ENCODE measurements at places on chromosomes 13 and 19.
A peak's percentile ranks its signal among the peaks of the same experiment; 100 is the strongest.

DNA sequence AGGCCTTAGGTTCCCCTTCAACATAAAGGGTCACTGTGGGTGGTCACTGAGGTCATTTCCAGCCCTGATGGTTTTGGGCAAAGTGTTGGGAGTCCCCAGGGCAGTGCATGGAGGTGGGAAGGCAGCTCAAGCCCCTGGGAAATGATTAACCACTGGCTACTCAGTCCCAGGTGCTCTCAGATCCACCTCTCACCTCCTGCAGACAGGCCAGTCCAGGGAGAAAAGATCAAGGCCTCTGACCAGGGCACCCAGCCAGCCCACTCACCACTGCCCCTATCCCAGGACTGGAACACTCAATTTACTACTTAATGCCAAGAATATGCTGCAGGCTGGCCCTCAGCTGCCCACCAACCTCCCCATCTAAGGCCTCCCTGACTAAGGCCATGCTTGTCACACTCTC, 1307.9 kb downstream of the UQCRFS1 start:
- no peak for DNase-seq

GRCh38 chr19:15869109-15869555, 28.7 kb downstream of the CYP4F2 start:
- DNase-seq: peak; percentile 63

DNA sequence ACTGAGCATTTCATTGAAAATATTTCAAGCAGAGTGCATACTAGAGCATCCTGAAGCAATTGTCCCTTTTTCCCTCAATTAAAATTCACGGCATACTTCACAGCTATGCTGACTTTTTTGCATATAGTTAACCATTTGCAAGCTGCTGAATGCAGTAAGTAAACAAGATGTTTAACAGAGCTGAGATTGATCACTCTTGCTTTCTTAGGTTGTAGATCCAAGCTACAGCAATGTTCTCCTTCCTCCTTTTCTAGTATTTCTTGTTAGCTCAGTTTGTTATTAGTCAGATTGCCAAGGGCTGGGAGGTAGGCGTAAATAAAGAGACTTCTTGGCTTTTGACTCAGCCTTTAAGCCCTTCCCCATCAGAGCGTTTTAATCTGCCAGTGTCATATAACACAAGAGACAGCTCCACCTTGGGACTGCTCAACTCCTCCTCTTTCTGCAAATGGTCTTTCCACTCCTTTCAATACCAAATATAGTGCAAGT, at the start of gene SLITRK6:
SLITRK6 (minus strand) TSS at position 323 of the 486 bp plus-strand sequence. CDS start 2,911 bp downstream, outside the sequence.
- DNase-seq: peak; percentile 32

- no peak for DNase-seq
Observed at GRCh38 chr13:53856573-53857195, 828.1 kb downstream of the OLFM4 start.

- DNase-seq: no peak
Observed at GRCh38 chr19:31562966-31563612, 213.9 kb upstream of the TSHZ3 start.

GRCh38 chr19:10306327-10306726, 3.3 kb downstream of the ZGLP1 start:
- no peak for DNase-seq

GRCh38 chr19:35295792-35296462, 4.0 kb downstream of the MAG start:
- DNase-seq: no peak

- no peak for DNase-seq
Observed at GRCh38 chr13:49561062-49561410, 24.3 kb downstream of the RCBTB1 start.

GRCh38 chr13:45055902-45056648, 64.2 kb upstream of the GTF2F2 start:
- peak; percentile 35 for DNase-seq

DNA sequence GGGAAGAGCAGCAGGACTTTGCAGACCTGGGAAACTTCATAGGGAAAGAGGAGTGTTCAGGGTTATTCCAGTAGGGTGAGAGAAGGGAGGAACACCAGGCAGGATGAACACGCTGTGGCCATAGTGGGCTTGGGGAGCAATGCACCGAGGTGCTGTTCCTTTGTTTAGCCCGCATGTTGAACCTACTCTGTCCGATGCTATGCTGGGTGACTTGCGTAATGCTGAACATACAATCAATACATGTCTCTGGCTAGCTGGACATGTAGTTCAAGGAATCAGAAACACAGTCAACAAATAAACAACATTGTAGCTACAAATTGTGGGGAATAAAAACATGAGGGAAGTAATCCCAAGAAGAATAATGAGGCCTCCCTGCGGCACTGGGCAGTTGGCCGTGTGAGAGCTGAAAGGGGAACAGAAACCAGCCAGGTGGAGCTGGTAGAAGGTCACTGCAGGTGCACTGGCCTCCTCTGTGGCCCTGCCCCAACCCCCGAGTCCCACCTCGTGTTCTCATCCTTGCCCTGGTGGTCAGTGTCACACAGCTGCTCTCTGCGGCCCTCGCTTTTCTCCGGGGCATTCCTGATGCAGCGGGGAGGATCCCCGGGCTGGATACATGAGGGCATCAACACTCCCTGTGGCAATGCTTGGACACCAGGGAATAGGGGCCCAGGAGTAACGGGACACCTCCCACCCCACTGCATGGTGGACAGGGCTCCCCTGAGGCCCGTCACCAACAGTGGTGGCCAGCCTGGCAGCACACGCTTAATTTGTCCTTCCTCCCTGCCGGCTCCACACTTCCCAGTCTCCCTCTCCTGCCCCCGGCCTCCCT, 36.9 kb upstream of the TUBGCP3 start:
- DNase-seq: no peak

GRCh38 chr19:49110567-49110966, 3.6 kb upstream of the LIN7B start:
- DNase-seq: peak; percentile 56

- DNase-seq: no peak
Observed at GRCh38 chr19:41774515-41774980, 19.2 kb downstream of the CEACAM6 start.

DNA sequence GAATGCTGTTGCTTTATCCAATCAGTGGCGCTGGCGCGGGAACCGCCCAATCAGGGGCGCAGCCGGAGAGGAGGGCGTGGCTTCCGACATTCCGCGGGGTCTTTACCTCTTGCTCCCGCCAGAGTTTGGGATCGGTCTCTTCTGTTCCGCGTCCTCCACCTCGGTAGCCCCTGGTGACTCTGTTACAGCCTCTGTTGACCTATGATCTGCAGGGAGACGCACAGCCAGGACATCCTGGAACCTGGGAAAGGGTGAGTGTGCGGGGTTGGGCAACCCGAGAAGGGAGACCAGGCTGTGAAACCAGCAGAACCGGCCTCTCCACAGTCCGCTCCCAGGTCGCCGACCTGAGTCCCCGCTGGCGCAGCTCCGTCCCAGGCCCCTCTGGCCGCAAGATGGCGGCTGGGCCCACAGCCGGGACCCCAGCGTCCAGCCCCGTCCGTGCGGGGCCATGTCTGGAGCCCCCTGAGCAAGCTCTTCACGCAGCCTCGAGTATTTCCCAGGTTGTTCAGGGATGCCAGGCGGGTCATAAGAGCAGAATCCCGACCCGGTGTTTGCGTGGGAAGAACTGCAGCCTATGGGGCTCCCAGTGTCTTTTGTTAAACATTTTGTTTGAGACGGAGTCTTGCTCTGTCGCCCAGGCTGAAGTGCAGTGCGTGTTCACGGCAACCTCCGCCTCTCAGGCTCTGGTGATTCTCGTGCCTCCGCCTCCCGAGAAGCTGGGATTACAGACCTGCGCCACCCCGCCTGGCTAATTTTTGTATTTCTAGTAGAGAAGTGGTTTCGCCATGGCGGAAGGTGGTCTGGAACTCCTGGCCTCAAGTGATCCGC, 4.4 kb upstream of the ZNF681 start:
- peak; percentile 81 for DNase-seq

DNA sequence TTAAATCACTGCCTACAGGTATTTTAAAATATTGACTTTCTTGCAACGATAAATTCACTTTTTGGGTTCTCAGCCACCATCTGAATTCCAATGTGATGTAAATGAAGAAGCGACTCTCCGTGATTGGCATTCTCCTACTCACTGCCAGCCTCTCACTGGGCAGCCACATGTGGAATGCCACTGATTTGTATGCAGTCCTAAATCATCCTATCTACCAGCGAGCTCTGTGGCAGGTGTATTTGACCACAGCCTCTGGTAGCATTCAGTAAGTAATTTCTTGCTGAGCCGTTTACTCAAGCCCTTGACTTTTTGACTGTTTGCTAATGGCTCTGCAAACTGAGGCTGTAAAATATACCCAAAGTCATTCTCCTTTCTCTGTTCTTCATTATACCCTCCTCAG, 559.0 kb upstream of the SLC10A2 start:
- DNase-seq: no peak

GRCh38 chr13:30148171-30148754, 159.1 kb downstream of the KATNAL1 start:
- DNase-seq: no peak

- peak; percentile 37 for DNase-seq
Observed at GRCh38 chr19:32651729-32652140, 23.2 kb downstream of the ANKRD27 start.

DNA sequence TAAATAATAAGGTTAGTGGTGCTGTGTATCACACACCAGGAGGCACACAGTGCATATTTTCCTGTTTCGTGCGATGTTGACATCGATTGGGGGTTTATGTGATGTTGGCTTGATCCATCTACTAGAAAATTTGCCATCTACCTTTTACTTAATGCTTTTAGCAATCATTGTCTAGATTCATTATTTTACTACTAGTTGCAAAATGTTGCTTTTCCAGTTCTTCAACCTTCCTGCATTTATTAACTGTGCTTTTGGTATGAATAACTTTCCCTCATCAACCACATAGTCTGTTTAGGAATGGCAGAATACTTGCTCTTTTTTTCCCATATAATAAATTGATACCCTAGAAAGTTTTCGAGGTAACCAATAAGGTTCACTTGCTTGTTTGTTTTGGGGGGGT, 17.5 kb downstream of the C13orf42 start:
- no peak for DNase-seq

DNA sequence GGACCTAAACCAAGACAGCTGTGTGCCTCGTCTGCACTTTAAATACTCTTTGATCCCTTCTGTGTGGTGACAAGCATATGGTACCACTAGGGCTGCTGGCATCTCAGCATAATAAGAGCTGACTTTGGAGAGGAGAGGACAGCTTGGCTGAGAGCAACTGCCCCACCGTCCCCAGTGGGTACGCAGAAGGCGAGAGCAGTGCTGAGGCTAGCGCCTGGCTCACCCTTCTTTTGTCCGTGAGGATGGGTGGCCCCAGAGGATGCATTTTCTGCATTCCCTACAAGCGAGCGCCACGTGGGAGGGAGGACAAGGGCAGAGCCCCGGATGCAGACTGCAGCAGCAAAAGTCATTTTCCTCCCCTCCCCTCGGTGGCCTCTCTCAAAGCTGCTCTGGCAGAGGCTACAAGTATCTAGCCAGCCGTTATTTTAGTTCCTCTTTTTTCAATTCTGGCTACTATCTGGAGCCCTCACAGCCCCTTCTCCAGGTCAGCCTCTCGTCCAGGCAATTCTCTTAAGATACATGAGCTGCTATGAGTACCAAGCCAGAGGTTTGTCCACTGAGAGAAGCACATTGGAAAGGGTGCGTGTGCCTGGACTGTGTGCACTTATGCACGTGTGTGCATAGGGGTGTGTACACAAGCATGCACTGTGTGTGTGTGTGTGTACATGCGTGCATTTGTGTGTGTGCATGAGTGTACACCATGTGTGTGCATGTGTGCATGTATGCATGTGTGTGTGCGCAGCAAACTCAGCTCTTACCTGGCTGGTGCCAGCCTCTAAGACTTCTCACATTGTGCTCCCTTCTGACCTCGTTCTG, 51.3 kb downstream of the RAB20 start:
- DNase-seq: peak; percentile 37

- no peak for DNase-seq
Observed at GRCh38 chr13:23571431-23571830, 1.2 kb downstream of the TNFRSF19 start.

GRCh38 chr13:99393791-99394735, 86.9 kb upstream of the GPR183 start:
- no peak for DNase-seq

GRCh38 chr13:62875118-62875640, 1459.5 kb upstream of the PCDH20 start:
- no peak for DNase-seq

GRCh38 chr13:24269821-24270220, 39.6 kb upstream of the C1QTNF9 start:
- DNase-seq: no peak

GRCh38 chr19:16384688-16385087, 60.1 kb downstream of the KLF2 start:
- DNase-seq: no peak

- DNase-seq: no peak
Observed at GRCh38 chr13:87453244-87453643, 217.9 kb upstream of the SLITRK5 start.

- peak; percentile 43 for DNase-seq
Observed at GRCh38 chr19:15379999-15380647, 536 bp upstream of the AKAP8 start.

GRCh38 chr13:58698531-58698930, 1067.0 kb downstream of the PCDH17 start:
- DNase-seq: no peak

DNA sequence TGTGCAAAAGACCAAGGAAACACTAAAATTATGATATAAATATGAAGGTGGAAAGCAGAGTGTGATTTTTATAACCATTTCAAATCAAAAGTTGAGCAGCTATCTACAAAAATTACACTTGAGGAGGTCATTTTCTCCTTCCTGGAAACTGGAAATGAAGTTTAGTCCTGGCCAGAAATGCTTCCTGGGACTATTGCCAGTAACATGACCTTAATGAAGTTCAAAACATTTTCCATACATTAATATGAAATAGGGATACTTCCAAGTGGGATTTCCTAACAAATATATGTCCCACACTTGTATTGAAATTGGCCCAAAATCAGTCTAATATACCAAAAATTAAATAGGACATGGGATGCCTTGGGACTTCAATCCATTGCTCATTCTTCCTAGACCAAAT, 1556.8 kb upstream of the MIR17HG start:
- DNase-seq: no peak

DNA sequence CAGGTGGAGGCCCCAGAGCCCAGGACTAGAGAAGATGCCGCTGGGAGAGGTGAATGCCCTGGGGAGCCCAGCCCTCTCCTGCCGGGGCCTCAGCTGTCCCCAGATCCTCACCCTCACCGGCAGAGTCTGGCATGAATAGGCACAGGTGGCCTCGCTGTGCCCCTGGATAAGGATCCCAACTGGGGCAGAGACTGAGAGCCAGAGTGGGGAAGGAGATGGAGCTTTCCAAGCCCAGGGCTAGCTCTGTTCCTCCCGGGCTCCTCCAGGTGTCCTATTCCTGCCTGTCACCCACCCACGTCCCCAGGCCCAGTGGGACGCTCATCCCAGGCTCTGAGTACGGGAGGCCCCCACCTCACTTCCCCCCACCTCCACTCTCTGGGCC, 16.5 kb downstream of the PRR36 start:
- DNase-seq: no peak

DNA sequence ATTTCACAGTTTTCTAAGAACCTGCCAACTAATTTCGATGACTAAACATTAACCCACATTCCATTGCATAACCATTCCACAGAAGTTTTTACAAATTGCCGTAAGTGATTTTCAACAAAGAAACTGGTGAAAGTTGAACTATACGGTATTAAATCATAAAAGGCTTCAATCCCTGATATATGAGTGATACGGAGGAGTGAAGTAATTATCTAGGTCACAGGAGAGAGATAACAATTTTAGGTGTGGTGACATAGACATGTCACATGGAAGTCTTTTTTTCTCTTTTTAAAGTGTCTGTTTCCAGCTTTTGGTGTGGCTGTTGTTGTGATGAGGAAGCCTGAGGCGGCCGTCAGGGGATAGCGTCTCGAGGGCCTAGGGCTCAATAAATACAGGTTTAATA, 29.4 kb downstream of the TBC1D4 start:
- DNase-seq: no peak

All from AG08396 (cell line).